ENCODE measurements at places on chromosomes 3 and 15.

- DNase-seq: peak; percentile 53
Measured at GRCh38 chr3:178083906-178084866, 452.1 kb upstream of the KCNMB2 start.

DNA sequence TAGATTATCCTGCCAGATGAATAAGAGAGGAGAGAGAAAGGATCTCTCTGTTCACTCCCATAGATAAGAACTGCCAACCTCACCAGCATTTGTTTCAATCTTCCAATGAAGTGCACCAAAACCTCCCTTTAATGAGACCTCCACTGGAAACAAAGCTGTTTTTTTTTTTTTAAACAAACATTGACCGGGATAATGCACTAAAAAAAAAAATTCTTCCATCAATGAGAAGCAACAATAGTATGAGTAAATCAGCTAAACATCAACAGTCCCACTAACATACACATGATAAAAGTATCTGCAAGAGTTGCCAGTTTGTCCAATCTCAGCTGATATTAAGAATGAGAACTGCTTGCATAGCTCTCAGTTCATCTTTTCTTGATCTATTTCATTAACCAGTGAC is 19.9 kb downstream of the TJP1 start:
- no peak for DNase-seq

DNA sequence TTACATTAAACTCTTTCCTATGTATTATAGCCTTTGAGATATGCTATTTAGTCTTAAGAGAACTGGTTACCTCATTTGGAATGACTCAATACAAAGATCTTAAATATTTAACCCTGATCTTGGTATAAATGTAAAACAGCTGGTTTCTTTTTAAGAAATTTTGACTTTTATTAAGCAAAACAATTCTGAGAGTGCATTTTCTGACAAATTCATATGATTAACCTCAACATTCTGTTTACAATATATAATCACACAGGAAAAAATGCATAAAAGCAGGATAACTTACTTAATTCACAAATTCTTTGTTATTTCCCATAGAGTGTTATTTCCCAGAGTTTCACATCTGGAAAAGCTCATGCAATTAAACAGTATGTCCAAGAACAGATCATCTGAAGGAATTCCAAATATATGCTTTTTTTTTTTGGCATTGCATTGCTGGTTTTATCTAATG is 400.4 kb upstream of the THBS1 start:
- DNase-seq: no peak

DNA sequence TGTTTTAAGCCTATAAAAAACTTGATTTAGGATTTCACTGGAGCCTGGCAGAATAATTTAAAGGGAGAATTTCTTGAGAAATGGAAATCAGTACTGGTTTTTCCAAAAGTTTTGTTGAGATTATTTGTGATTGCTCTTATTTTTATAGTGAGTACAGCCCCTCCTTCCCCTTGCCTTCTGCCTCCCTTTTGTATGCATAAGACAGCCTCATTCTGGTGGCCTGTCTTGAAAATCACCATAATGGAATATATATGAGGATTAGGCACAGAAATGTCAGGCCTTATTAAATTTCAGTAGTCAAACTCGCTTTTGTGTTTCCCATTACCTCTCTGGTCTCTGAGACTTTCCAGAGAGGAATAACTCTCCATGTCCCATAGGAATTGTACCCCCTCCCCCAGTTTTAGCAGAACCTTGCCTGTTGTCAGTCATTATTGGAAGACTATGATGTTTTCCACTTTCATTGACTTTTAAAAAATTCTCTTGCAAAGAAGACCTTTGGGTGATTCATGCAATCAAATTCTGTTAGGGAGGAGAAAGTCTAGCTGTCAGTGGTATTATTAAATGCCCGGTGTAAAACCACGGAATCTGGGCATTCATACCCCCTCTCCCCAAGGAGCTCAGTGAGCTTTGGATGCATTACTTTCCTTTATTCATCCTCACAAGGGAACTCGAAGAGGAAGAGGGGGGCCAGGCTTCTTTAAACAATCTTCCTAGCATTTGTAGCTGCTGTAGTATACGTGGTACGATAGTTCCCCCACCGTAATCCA is 171.6 kb upstream of the TSC22D2 start:
- no peak for DNase-seq

- DNase-seq: no peak
Measured at GRCh38 chr15:65101891-65102708, 12.9 kb downstream of the UBAP1L start.

GRCh38 chr15:53448232-53449015 is 311.0 kb downstream of the WDR72 start:
- DNase-seq: no peak

- no peak for DNase-seq
Measured at GRCh38 chr3:197023241-197023997, 6.2 kb downstream of the MELTF start.

- DNase-seq: no peak
Measured at GRCh38 chr3:58408906-58409305, 24.7 kb downstream of the PDHB start.

DNA sequence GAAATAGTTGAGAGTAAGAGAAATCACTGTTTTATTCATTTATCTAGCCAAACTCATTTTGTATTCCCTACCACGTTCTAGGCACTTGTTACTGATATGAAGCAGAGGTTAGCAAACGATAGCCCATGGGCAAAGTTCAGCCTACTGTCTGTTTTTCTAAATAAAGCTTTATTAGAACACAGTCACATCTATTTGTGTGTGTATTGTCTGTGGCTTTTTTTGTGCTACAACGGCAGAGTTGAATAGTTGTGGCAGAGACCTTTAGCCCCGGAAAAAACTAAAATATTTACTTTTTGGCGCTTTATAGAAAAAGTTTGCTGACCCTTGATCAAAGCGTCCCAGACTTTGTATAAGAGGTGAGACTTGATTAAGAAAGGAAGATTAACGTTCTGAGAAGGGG is 289.1 kb upstream of the CFAP20DC start:
- DNase-seq: no peak

DNA sequence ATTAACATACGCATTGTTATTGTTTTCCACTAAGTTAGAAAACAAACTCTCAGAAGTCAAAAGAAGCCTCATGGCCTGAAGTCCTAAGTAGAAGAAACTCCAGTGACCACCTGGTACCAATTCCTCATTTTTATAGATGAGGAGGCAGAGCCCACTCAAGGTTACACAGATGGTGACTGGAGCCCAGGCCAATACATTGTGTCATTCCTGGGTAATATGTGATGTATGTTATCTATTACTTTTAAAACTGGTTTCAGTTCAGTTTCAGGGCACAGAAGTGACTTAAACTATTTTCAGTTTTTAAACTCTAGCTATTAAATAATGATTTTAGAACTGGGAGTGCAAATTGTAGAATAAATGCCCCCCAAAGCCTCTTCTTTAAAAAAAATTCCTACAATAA is 66.7 kb upstream of the STXBP5L start:
- no peak for DNase-seq

GRCh38 chr3:8937064-8938020 is 25.9 kb downstream of the RAD18 start:
- DNase-seq: no peak

GRCh38 chr3:133464573-133464972 is 64.7 kb downstream of the BFSP2 start:
- DNase-seq: no peak

- DNase-seq: peak; percentile 59
Measured at GRCh38 chr15:64699751-64700388, 75.5 kb downstream of the RBPMS2 start.

- no peak for DNase-seq
Measured at GRCh38 chr3:1710663-1711062, 388.0 kb upstream of the CNTN4 start.

DNA sequence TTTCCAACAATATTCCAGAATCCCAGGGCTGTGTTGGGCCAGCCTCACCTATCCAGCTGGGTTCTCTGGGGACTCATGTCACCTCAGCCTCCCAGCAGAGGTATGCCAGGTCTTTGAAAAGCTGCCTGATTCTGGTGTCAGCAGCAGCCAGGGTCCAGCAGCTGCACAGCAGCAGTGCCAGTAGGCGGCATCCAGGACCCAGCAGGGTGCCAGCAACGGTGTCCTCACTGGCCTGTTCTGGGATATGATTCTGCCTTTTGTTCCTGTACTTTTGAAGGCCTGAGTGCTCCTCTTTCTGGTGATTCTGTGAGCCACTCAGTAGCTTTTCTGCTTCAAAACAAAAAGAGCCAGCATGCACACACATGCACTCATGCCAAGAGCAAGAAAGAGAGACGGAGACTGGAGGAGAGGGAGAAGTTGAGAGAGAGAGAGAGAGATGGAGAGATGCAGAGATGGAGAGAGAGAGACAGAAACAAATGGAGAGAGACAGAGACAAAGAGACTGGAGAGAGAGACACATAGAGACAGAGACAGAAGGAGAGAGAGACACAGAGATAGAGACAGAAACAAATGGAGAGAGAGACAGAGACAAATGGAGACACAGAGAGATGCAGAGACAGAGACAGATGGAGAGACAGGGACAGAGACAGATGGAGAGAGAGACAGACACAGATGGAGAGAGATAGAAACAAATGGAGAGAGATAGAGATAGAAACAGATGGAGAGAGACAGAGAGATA is 205.7 kb downstream of the UACA start:
- DNase-seq: no peak

GRCh38 chr3:53140847-53141845 is 10.9 kb upstream of the RFT1 start:
- DNase-seq: no peak

DNA sequence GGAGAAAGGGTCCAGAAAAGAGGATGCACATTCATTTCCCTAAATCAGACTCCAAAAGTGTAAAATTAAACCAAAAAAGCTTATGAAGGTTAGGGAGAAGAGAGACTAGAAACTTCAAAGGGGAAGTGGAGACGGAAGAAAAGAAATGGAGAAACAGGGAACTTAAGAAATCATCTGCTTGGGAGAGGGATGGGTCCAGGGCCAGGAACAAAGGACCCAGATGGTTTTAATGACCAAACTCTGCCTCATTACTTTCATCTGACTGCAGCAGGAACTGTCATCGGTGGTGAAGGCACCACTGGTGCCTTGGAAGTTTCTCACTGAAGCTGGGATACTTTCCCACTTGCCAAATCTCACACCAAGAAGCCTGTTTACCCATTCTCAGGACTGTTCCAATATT is 70.5 kb upstream of the SLC4A7 start:
- no peak for DNase-seq

- no peak for DNase-seq
Measured at GRCh38 chr3:191958980-191959671, 498.2 kb downstream of the PYDC2 start.

DNA sequence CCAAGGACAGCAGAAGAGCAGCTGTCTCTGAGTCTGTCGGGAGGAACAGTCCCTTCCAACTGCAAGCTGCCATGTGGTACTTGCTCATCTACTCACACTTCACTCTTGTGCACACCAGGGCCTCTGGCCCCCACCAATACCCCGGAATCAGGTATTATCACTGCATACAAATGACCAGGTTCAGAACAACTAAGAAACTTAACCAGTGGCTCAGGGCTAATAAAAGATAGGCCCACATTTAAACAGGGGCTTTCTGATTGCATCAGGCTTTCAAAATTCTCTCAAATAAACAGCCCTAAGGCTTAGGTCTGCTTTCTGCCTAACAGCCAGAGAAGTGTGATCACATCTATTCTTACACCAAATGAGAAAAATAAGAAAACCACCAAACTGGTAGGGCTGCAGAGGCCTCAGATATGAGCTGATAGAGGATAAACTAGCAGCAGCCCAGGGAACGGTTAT is 20.7 kb downstream of the CCDC12 start:
- DNase-seq: no peak

Measured in hippocampal formation (tissue), 2 donors.